ENCODE measurements at places on chromosomes 11 and 22. TPM values are rescaled to one million over a fixed set of nuclear protein-coding genes. Genes with fewer than 3 reads are reported as not detected.

DNA sequence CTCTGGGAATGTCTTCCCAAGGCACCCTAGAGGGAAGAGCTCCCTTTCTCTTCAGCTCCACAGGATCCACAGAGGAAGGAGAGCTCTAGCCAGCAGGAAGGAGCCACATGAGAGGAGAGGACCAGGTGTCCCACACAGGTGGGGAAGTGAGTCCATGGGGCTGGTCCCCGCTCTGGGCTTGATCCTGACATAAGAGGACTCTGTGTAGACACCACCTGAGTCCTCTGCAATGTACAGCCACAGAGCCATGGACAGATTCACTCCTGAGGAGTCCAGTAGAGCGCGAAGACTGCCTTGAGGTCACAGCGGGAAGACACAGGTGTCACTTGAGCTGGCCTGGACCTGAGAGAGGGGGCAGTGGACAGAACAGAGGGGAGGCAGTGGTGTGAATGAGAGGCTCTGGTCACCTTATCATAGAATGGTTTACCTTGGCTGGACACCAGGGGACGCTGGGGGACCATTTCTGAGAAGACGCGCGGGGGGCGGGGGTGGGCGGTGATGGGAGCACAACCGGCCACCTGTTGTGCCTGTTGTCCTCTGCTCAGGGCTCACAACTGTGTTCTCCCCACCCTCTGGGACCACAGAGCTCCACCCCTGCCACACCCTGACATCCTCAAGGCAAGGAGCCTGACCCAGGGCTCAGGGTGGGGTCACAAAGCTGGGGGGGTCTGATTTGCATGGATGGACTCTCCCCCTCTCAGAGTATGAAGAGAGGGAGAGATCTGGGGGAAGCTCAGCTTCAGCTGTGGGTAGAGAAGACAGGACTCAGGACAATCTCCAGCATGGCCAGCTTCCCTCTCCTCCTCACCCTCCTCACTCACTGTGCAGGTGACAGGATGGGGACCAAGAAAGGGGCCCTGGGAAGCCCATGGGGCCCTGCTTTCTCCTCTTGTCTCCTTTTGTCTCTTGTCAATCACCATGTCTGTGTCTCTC, 128.2 kb downstream of the ZNF280B start:
- H3K27me3 ChIP-seq, result peaks cover 72% of the 10 kb centered on the region
- H3K4me3 ChIP-seq, result no peak overlapping the region
- no peak overlapping the region for H3K27ac ChIP-seq
- DNase-seq, result peak; percentile 82

GRCh38 chr11:116844722-116845121, 7.3 kb upstream of the APOA1 start:
- no peak overlapping the region for H3K27ac ChIP-seq
- no peak overlapping the region for H3K4me3 ChIP-seq

- DNase-seq, result no peak
- no peak overlapping the region for H3K4me3 ChIP-seq
- H3K36me3 ChIP-seq, result no peaks in the 10 kb centered on the region
- no peaks in the 10 kb centered on the region for H3K4me1 ChIP-seq
- H3K27me3 ChIP-seq, result no peaks in the 10 kb centered on the region
Measured at GRCh38 chr22:38523479-38523878, 17.4 kb upstream of the DDX17 start.

GRCh38 chr22:31079095-31079642, 1.9 kb upstream of the SMTN start:
- H3K27me3 ChIP-seq, result no peaks in the 10 kb centered on the region
- no peak overlapping the region for H3K4me3 ChIP-seq
- no peaks in the 10 kb centered on the region for H3K36me3 ChIP-seq
- H3K4me1 ChIP-seq, result peaks cover 13% of the 10 kb centered on the region
- DNase-seq, result no peak

GRCh38 chr22:20951932-20952380, 15.1 kb upstream of the AIFM3 start:
- H3K4me3 ChIP-seq, result no peak overlapping the region
- no peaks in the 10 kb centered on the region for H3K27me3 ChIP-seq

GRCh38 chr22:49783926-49784629, 43.6 kb downstream of the BRD1 start:
- H3K27me3 ChIP-seq, result no peaks in the 10 kb centered on the region
- H3K4me1 ChIP-seq, result no peaks in the 10 kb centered on the region
- H3K36me3 ChIP-seq, result peaks cover 9% of the 10 kb centered on the region
- H3K4me3 ChIP-seq, result no peak overlapping the region
- no peak for DNase-seq
- no peak overlapping the region for H3K27ac ChIP-seq

DNA sequence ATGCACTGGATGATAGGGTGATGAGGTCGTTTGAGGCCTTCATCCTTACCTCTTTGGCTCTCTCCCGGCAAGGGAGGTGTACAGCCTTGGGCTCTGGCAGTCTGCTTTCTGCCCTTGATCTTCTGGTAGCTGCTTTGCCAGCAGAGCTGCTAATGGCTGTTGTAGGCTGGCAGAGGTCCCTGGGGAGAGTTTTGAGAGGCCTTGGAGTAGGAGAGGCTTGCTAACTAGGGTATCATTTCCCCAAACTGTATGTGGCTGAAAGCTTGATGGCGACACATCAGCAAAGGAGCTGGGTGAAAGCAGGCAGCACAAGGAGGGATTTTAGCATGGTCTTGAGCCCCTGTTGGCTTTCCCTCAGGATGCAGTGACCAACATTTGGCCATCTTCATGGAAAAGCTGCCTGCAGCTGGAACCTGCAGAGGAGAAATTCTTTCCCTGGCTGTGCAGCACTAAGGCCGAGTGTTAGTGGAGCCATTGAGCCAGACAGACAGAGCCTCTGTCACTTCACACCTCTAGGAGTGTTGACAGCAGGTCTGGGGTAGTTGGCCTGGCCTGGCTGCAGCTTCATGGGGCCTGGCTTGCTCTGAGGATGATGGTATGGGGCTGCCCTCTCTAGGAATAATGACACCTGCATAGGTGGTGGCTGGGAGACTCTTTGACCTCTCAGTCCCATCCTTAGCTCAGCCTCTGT, 3.5 kb upstream of the AMPD3 start:
- no peak for DNase-seq
- H3K27me3 ChIP-seq, result no peaks in the 10 kb centered on the region
- H3K4me1 ChIP-seq, result peaks cover 8% of the 10 kb centered on the region
- peak overlapping the region; percentile 32 for H3K4me3 ChIP-seq

DNA sequence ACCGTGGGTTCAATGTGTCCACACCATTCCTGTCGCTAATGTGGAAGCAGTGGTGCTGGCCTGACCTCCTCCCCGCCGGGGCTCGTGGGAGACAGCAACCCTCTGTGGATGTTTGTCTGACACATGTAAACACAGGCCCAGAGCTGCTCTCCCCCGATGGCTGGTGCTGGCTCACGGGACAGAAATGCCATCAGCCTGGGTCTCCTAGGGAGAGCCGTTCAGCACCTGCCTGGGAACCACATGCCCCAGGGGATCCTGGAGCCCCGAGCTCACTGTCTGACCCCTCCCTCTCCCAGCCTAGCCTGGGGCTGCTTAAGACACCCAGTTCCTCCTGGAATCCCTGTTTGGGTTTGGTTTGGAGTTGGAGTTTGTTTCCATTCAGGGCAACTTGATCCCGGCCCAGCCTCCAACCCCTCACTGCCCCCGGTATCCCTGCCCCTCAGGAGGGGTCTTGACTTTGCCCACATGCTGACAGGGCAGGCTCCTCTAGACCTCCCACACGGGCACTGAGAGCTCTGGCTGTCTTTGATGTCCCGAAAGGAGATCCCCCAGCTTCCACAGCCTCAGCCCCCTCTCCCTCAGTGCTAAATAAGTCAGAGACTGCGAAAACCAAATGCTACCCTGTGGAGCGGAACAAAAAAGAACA, 50.9 kb upstream of the WNT11 start:
- DNase-seq, result no peak
- peaks cover 8% of the 10 kb centered on the region for H3K4me1 ChIP-seq
- no peaks in the 10 kb centered on the region for H3K27me3 ChIP-seq
- no peak overlapping the region for H3K4me3 ChIP-seq
- H3K27ac ChIP-seq, result no peak overlapping the region
- H3K36me3 ChIP-seq, result no peaks in the 10 kb centered on the region

GRCh38 chr11:31022080-31022479, 347.5 kb downstream of the DCDC1 start:
- DNase-seq, result no peak
- no peak overlapping the region for H3K4me3 ChIP-seq
- H3K4me1 ChIP-seq, result no peaks in the 10 kb centered on the region
- H3K36me3 ChIP-seq, result no peaks in the 10 kb centered on the region

- no peak for DNase-seq
- no peaks in the 10 kb centered on the region for H3K27me3 ChIP-seq
- H3K4me3 ChIP-seq, result no peak overlapping the region
- H3K36me3 ChIP-seq, result no peaks in the 10 kb centered on the region
- no peaks in the 10 kb centered on the region for H3K4me1 ChIP-seq
- H3K27ac ChIP-seq, result no peak overlapping the region
Measured at GRCh38 chr11:130533113-130533798, 84.8 kb downstream of the ADAMTS15 start.

DNA sequence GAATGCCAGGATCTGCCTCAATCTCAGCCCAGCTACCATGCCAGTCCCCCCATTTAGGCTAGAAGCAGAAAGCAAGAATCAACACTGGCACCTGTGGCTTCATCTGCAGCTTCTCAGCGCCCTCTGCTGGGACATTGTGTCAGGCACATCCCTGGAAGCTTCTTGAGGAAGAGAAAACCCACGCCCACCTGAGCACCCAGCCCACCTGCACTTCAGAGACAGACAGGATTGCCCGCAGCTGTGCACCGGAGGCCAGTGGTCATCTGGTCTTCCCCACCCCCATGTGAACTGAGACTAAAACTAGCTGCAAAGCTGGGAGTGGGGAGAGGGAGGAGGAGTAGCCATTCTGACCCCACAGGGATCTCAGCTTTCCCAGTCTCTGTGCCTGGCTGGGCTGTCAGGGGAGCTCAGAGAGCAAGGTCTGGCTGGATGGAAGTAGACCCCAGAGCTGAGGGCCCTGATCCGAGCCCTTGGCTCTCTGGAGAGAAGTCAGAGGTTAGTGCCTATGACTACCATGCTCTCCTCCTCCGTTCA, 66.8 kb downstream of the FEZ1 start:
- no peaks in the 10 kb centered on the region for H3K27me3 ChIP-seq
- H3K27ac ChIP-seq, result no peak overlapping the region

- H3K4me3 ChIP-seq, result no peak overlapping the region
- H3K27me3 ChIP-seq, result no peaks in the 10 kb centered on the region
- peaks cover 45% of the 10 kb centered on the region for H3K36me3 ChIP-seq
- H3K27ac ChIP-seq, result no peak overlapping the region
Measured at GRCh38 chr11:125579811-125580210, 10.5 kb downstream of the EI24 start.

GRCh38 chr11:68524681-68525080, 64.1 kb downstream of the PPP6R3 start:
- H3K36me3 ChIP-seq, result peaks cover 9% of the 10 kb centered on the region
- H3K4me3 ChIP-seq, result no peak overlapping the region
- DNase-seq, result no peak
- H3K4me1 ChIP-seq, result no peaks in the 10 kb centered on the region
- H3K27me3 ChIP-seq, result no peaks in the 10 kb centered on the region

DNA sequence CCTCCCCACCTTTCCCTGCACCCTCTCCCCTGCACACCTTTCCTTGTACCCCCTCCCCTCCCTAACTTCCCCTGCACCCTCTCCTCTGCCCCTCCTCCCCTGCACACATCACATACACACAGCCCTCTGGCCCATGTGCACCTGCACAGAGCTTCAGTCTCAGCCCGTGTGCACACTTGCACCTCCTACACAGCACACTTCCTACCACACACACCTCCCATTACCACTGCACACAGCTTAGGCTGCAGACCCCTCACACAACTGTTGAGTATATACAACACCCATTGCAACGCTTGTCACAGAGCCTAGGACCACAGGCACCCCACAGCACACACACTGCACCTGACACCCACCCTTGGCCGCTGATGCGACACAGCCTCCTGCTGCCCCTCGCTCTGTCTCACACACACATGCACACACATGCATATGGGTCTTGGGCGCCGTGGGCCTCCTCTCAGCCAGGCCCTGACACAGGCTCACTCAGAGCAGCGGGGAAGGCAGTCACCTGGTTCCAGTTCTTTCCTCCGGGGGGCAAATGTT, 411 bp downstream of the SIGIRR start:
- peak; percentile 49 for DNase-seq
- H3K36me3 ChIP-seq, result no peaks in the 10 kb centered on the region
- no peak overlapping the region for H3K4me3 ChIP-seq
- peaks cover 14% of the 10 kb centered on the region for H3K4me1 ChIP-seq

DNA sequence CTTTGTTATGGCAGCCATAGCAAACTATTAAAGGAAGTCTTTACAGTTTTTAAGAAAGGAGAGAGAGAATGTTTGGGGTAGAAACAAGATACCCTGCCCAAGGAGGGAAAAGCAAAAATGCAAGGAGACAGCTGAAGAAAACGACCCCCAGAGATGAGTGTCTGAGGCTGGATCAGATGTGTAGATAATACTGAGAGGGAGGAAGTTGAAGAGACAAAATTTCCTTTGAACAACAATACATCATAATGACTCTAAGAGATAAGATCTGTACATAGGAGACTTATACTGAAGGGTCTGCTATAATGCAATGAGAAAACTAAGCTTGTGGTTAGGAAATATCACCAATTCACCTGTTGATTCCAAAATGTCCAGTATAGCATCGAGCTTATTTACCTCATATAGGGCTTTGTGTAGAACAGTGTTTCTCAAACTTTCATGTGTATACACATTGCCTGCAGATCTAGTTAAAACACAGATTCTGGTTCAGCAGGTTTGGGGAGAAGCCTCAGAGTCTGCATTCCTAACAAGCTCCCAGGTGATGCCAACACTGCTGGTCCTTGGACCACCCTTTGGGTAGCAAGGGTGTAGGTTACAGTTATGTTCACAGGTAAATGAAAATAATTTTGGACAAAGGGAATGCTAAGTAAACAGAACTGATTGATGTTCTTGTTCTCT, 5.8 kb upstream of the CEP295 start:
- H3K36me3 ChIP-seq, result no peaks in the 10 kb centered on the region
- H3K4me3 ChIP-seq, result no peak overlapping the region
- no peaks in the 10 kb centered on the region for H3K4me1 ChIP-seq

GRCh38 chr22:29817724-29818123, 20.4 kb downstream of the ASCC2 start:
- peaks cover 35% of the 10 kb centered on the region for H3K36me3 ChIP-seq
- H3K4me1 ChIP-seq, result no peaks in the 10 kb centered on the region
- H3K27ac ChIP-seq, result no peak overlapping the region
- no peaks in the 10 kb centered on the region for H3K27me3 ChIP-seq
- no peak overlapping the region for H3K4me3 ChIP-seq

GRCh38 chr22:22683668-22684361, 39.4 kb downstream of the GGTLC2 start:
- H3K36me3 ChIP-seq, result no peaks in the 10 kb centered on the region
- no peak for DNase-seq
- H3K4me3 ChIP-seq, result no peak overlapping the region
- peaks cover 28% of the 10 kb centered on the region for H3K27me3 ChIP-seq

GRCh38 chr22:46082633-46083032, 67.7 kb upstream of the PPARA start:
- no peak for DNase-seq
- H3K4me1 ChIP-seq, result peaks cover 23% of the 10 kb centered on the region
- no peak overlapping the region for H3K27ac ChIP-seq

The NUDT8 gene
- total RNA-seq, result 8.3 TPM

The EHF gene
- not detected for total RNA-seq

The KCNJ1 gene
- 0.17 TPM for total RNA-seq

The NXPE2 gene
- total RNA-seq, result not detected

The YPEL1 gene
- total RNA-seq, result 7.6 TPM

The CABP4 gene
- not detected for total RNA-seq

The GAB4 gene
- total RNA-seq, result 0.94 TPM

The FGF3 gene
- not detected for total RNA-seq

The CADM1 gene
- total RNA-seq, result 25.3 TPM

The VPREB1 gene
- not detected for total RNA-seq

The SCGB1C1 gene
- not detected for total RNA-seq

The OR5J2 gene
- not detected for total RNA-seq

The SPTBN2 gene
- 71.4 TPM for total RNA-seq

The SLC15A3 gene
- total RNA-seq, result 33.7 TPM

The KRTAP5-9 gene
- total RNA-seq, result not detected

The TIMP3 gene
- 4.8 TPM for total RNA-seq

The PDGFD gene
- total RNA-seq, result 3.8 TPM

Measured in H1 (cell line).